Tibial nerve (tissue), 4 donors: ENCODE measurements at places on chromosomes 6 and 20.

DNA sequence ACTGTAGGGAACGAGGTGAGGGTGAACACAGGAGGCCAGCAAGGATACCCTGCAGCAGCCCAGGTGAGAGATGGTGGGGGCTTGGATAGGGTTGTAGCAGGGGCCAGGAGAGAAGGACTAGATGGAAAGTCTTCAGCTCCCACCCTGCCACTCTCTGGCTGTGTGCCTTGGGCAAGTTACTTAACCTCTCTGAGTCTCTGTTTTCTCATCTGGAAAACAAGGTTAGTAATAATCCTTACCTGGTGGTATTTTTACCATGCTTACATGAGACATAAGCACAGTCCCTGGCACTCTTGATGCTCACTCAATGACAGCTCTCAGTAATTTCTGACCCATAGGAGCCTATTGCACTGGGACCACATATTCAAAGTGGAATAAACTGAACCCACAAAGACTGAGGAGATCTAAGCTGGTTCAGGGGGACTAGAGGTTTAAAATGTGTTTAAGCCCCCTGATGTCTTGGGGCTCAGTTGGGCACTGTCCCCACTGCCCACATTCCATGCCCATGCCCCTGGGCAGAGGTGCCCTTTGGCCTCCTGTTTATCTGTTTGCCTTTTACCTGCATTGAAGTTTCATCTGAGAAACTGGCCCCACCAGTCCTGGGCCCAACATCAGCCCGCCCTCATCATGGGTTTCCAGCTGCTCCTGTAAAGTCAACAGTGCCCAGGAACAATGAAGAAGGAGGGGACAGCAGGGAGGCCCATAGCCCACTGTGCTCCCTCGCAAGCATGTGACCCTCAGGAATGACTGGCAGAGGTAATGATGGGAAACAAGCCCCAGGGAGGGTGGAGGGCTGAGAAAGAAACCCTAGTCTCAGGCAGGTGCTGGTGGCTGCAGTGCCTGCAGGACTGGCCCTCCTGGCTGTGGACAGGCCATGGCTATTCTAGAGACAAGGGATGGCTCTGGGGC, 104.0 kb downstream of the VEGFA start:
- no peak for DNase-seq

- DNase-seq = no peak
These were observed 6.9 kb downstream of the SESN1 start for GRCh38 chr6:109087661-109088264.

DNA sequence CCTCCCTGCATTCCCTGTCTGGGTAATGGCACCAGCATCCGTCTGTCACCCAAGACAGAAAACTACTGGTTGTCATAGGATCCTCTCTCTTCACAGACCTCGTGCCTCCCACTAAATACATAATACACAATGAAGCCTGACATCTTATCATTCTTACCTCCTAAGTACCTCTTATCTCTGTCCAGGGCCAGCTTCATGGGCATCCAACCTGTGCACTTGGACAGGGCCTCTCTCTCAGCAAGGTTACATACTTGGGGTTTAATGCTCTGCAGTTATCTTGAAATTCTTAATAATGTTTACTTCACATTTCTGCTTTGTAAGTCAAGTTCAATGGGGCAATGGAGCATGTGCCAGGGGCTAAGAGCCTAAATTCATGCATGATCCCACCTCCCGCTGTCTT, 30.8 kb upstream of the KLHL31 start:
- DNase-seq = no peak

DNA sequence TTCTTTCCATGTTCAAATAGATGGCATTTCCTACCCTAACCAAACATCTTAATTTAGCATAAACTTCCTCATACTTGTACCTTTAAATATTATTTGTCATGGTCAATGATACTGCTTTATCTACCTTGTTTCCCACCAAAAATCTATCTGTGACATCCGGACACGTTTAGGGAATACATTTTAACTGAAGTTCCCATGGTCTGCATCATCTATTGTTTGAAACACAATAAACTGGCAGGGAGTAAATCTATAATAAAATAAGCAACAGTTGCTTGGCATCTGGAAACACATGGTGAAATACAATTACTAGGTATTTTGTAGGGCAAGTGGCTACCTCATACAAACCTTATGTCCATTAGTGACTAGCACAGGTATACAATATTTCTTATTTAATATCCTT, 289.1 kb downstream of the GJA1 start:
- DNase-seq = no peak

DNA sequence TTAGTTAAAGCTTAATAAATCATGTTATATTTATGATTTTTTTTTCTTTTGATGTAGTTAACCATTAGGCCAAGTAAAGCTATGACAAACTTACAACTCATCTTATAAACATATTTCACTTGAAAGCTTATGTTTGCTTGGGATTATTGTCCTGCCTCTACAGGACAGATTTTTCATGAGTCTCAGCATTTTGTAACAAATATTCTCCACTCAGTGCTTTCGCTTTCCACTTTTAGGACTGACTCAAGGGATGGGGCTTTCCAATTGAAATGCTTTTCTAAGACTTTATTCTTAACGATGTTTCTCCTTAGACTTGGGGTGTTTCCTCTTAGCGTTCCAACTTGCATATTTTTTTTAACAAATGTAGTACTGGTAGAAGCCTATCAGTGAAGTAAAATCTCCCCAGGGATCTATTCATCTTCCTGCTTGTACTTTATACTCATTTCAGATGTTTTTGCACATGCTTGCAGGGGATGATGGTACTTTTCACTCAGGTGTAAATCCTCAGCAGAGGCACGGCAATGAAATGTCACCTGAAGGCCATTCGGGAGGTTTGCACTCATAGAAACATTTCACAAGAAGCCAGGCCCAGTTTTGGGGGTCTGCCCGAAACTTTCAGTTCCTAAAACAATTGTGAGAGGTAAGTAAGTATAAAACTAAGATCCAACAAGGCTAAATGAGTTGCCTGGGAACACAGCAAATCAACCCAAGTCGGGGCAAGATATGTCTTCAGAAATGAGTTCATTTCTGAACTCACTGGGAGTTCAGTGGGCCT, 298.1 kb upstream of the FOXQ1 start:
- DNase-seq = no peak

- DNase-seq = no peak
These were observed 9.1 kb downstream of the KIZ start for GRCh38 chr20:21134883-21135493.

DNA sequence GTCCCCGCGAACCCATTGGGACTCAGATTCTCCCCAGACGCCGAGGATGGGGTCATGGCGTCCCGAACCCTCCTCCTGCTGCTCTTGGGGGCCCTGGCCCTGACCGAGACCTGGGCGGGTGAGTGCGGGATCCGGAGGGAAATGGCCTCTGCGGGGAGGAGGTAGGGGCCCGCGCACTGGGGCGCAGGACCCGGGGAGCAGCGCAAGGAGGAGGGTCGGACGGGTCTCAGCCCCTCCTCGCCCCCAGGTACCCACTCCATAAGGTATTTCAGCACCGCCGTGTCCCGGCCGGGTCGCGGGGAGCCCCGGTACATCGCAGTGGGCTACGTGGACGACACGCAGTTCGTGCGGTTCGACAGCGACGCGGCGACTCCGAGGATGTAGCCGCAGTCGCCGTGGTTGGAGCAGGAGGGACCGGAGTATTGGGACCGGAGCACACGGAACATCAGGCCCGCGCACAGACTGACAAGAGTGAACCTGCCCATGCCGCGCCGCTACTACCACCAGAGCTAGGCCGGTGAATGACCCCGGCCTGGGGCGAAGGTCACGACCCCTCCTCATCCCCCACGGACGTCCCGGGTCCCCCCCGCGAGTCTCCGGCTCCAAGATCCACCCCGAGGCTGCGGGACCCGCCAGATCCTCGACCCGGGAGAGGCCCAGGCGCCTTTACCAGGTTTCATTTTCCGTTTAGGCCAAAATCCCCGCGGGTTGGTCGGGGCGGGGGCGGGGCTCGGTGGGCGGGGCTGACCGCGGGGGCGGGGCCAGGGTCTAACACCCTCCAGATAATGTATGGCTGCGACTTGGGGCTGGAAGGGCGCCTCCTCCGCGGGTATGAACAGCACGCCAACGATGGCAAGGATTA, 15.7 kb upstream of the HLA-A start:
- peak; percentile 38 for DNase-seq

- no peak for DNase-seq
These were observed 69.1 kb upstream of the PBOV1 start for GRCh38 chr6:138287144-138287955.

DNA sequence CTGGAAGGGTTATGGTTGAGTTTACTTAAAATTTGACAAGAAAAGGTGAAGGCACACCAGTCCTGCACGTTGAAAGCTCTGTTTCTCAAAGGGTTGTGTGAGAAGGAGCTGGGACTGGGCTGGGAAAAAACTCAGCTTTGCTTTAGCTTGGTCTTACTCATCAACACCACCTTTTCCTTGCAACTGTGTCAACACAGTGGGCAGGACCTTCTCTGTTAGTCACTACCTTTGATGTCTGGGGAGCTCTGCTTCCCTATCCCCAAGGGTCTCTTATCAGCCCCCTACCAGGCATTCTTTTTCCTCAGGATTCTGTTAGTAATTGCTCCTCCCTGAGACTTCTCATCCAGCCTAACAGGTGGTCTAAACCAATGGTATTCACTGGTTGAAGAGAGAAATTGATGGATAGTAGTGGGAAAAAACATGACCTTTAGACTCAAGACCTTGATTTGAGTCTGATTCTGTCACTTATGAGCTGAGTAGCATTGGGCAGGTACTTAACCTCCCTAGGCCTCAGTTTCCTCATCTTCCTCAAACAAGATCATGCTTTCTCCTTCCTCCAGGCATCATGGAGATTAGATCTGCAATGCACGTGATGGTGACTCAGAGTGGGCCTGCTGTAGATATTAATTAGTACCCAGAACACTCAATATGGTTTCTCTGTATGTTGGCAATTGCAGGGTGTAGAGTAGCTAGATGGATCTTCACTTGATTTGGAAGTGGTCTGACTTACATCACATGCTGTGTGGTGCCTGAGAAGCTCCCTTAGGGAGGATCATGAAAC, 17.2 kb upstream of the FOXA2 start:
- DNase-seq = no peak

DNA sequence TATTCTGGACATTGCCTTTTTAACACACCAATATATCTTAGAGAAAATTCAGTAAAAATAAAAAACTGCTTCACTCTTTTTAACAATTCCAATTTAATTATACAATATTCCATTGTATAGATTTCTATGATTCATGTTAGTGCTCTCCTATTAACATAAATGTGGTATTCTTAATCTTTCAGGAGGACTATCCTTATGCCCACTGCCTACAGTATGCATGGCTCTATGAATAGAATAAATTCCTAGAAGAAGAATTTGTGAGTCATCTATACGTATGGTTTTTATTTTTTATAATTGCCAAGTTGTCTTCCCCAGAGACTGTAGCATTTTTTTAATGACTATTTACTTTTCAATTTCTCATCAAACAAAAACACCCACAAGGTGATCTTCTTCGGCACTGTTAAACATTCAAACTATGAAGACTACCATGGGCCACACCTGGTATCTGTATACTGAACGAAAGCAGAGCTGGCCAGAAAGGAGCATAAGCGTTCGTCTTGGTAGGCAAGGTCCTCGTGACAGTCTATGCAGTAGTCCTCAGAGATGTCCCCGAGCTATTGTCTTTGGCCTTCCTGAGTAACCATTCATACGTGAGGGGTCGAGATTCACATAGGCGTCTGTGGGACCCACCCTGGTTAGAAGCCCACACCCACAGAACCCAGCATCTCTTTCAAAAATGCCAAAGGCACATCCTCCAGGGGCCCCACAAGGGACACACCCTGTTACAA, 74.6 kb downstream of the KIF16B start:
- DNase-seq = no peak

DNA sequence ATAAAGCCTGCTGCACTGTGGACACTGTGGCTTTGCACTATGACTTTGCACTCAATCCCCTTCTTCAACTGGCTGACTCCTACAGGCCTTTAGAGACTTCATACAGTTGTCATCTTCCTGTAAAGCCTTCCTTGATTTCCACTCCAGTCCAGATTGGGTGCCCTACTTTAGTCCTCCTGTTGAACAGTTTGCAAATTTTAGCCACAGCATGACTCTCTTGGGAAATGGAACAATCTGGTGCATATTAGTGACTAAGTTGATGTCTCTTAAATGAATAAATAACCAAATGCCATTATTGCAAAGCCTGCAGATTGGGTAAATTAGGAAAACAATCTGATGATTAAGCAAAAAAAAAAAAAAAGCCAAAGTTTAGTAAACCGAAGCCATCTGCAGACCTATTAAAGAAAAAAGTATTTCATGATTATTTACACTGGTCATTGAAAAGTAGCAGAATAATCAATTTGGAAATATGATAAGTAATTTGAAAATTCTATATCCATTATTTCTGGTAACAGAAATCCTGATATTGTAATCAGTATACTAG, 12.6 kb downstream of the PLCB4 start:
- no peak for DNase-seq

DNA sequence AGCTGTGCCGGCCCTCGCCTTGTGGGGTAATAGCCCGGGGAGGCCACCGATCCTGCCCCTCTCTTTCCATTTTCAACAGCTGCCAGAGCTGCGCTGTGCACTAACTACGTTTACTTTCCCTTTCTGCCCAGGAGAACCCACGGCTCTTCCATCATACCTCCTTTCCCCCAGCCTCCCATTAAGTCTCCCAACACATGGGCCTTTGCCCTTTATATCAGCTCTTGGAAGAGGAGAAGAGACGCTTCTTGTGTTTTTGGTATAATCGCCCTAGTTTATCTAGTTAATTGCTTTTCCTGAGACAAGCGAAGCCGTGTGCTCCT, 637 bp downstream of the UBR2 start:
- DNase-seq = no peak

DNA sequence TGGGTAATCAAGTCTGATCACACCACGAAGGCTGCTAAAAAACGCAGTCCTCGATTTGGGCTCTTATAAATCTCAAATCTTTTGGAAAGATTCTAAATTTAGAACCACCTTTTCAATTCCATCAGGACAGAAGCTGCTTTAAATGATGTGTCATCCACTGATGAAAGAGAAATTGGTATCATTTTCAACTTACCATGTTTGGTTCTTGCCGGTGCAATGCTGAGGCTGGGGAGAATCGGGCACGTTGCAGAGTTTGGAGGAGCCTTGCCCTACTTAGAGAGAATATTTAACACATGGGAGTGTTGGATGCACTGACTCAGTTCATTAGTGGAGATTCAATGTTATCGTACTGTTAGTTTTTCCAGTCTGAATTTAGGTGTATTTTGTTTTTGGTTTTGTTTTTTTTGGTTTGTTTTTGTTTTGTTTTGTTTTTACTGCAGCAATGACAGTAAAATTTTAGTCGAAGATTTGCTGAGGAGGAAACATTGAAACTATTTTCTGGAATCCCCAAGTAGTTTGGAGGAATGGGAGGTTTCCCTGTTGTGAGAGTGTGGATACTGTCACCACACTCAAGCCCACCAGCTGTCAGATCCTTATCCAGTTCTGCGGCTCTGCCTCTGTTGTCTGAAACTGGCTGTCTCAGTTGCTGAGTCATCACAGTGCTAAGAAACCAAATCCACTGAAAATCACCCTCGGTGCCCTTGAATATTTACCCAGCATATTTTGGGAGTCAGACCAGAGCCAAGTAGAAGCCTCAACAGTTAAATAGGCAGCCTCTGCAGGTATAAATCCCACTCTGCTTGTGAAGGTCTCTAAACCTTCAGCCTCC, 497.0 kb downstream of the BTBD3 start:
- no peak for DNase-seq
